Dorsolateral prefrontal cortex (tissue), 122 donors: ENCODE measurements at places on chromosomes 2 and 18.

DNA sequence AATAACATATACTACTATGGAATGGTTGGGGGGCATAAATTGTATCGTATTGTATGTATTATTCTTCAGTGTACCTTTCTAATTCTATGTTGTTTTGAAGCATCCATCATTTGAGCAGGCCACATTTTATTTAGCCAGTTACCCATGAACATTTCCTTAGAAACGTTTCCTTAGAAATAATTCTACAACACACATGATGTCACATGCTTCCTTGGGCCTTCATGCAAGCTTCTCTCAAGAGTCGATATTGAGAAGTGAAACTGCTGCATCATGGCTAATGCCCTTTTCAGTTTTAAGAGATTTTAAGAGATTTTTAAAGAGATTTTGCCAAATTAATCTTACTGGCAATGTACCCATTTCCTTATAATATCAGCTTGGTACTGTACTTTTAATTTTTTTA is 63.9 kb downstream of the ALPK2 start:
- DNase-seq: no peak

GRCh38 chr2:238924796-238925195 is 76.9 kb downstream of the TWIST2 start:
- DNase-seq: peak; percentile 47

- no peak for DNase-seq
These were observed 287.0 kb downstream of the EPHA4 start for GRCh38 chr2:221285148-221285547.

- DNase-seq: no peak
These were observed 38.4 kb downstream of the NPPC start for GRCh38 chr2:231887756-231888155.
